ENCODE measurements at places on chromosomes 13 and 19.

GRCh38 chr13:106407338-106407737, 128.1 kb downstream of the EFNB2 start:
- DNase-seq, result no peak

DNA sequence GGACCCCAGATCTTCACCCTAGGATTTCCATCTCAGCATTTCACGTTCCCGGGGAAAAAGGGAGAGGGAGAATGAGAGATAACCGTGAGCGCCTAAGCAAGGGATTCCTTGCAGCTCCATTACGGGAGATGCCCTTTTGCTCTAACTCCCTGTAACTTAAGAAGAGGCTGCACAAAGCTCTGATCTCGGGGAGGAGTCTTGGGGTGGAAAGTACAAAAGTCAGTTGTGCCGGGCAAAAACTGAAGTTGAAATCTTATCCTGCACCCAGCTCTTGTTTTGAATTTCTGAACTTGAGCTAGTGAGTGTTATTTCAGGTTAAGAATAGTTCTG, 256.4 kb upstream of the SOX21 start:
- DNase-seq, result no peak

DNA sequence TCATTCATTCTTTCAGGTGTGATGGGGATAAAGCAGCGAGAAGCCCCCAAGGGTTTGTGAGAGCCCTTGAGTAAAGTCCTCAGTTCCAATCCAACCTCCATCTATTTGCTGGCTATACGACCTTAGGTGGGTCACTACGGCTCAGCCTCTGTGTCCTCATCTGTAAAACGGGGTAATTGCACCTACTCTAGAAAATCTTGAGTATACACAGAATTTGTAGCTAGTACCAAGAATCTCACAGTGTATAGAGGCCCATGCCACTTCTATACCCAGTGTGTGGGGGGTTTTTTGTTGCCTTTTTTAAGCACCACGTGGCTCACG, 406 bp upstream of the DNMT1 start:
- no peak for DNase-seq

GRCh38 chr13:43846496-43847158, 32.9 kb downstream of the CCDC122 start:
- no peak for DNase-seq

DNA sequence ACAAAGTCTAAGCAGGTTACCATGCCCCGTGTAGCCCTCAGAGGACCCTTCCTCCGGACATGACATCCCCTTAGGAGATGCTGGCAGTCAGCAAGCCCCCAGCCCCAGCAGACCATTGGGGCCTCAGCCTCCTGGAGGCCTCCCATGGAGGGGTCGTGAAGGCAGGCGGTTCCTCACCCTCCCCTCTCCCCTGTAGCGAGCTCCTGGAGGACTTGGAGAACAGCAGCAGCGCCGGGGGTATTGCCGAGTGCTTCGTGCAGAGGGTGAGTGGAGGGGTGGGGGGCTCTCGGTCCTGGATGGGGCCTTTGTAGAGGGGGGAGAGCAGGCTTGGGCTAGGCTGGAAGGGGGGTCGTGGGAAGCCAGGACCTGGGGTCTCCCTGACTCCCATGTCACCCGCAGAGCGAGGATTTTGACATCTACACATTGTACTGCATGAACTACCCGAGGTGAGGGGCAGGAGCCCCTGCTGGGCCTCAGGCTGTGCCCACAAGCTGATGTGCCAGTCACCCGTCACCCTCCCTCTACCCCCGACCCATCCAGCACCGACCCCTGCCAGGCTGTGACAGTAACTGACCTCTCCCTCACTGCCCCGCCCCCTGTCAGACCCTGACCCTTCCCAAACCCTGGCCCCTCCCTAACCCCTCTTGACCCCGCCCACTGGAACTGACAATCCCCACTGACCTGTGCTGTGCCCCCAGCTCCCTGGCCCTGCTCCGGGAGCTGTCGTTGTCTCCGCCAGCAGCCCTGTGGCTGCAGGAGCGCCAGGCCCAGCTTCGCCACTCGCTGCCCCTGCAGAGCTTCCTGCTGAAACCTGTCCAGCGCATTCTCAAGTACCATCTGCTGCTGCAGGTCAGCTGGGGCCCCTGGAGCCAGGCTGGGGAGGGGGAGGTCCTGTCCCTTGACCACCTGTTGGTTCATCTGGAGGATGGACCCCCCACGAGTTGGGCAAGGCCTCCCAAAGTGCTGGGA, 4.0 kb downstream of the PLEKHG2 start:
- no peak for DNase-seq

DNA sequence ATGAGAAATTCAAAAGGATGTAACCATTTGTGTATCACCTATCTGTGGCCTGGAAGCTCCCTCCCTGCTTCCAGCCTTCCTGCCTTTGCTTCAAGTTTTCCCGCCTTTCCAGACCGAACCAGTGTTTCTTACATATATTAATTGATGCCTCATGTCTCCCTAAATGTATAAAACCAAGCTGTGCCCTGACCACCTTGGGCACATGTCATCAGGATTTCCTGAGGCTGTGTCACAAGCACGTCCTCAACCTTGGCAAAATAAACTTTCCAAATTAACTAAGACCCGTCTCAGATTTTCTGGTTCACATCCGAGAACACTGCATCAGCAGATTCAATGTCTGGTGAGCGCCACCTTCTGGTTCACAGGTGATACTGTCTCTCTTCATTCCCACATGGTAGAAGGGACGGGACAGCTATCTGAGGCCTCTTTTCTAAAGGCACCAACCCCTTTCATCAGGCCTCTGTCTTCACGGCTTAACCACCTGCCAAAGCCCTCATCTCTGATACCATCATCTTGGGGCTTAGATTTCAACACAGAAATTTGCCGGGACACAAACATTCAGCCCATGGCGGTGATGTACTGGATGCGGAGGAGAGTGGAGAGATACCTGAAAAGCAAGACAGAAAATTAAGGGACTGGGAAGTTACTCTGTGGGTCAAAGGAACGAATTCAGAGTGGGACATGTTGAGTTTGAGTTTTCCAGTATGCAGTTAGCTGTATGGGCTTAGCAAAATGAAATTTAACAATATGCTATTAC, 58.7 kb upstream of the PABPC3 start:
- DNase-seq, result no peak

- DNase-seq, result no peak
Measured at GRCh38 chr19:33921165-33921564, 124.5 kb downstream of the KCTD15 start.

DNA sequence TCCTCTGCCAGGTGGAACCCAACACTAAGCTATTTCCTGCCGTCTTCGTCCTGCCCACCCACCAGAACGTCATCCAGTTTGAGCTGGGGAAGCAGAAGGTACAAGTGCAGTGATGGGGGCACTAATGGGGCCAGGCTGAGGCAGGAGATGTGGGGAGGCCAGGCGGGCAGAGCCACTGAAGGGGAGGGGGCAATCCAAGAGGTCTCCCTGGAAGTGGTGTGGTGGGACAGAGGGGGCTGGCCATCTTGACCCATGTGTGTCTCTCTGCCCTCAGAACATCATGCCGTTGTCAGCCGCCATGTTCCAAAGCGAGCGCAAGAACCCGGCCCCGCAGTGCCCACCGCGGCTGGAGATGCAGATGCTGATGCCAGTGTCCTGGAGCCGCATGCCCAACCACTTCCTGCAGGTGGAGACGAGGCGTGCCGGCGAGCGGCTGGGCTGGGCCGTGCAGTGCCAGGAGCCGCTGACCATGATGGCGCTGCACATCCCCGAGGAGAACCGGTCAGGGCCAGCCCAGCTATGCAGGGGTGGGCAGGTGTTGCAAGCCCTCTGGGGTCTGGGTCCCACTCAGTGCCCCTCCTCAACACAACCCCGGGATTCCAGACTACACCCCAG, 49.6 kb downstream of the RYR1 start:
- no peak for DNase-seq

Measured in stimulated activated CD8-positive, alpha-beta memory T cell treated with anti-CD3 and anti-CD28 coated beads, Interleukin-12 subunit alpha, Interleukin-12 subunit beta, amount 100 ng/mL, for 4 hours (primary cell).